ENCODE measurements at places on chromosomes 13 and 19. TPM values are rescaled to one million over a fixed set of nuclear protein-coding genes. Genes with fewer than 3 reads are reported as not detected.

The SLC46A3 gene
- polyA plus RNA-seq, result 5.9 TPM

The MYPOP gene
- polyA plus RNA-seq, result 1.6 TPM

The ZNF180 gene
- polyA plus RNA-seq, result 0.80 TPM

The C19orf38 gene
- 0.26 TPM for polyA plus RNA-seq

The PIP5K1C gene
- 14.2 TPM for polyA plus RNA-seq

The MIA gene
- not detected for polyA plus RNA-seq

The ZNF649 gene
- polyA plus RNA-seq, result 4.5 TPM

The LPAR2 gene
- polyA plus RNA-seq, result 2.1 TPM

The VAV1 gene
- not detected for polyA plus RNA-seq

The ZNF526 gene
- 4.8 TPM for polyA plus RNA-seq

The ZNF585A gene
- 10.4 TPM for polyA plus RNA-seq

The EDDM13 gene
- not detected for polyA plus RNA-seq

The ACTN4 gene
- 592 TPM for polyA plus RNA-seq

The KLF1 gene
- polyA plus RNA-seq, result not detected

All from BJ (cell line).